ENCODE measurements at places on chromosomes 2 and 18.

- DNase-seq = no peak
Observed at GRCh38 chr2:241818943-241819270, 9.9 kb downstream of the NEU4 start.

- no peak for DNase-seq
Observed at GRCh38 chr18:22605736-22606135, 188.0 kb upstream of the CTAGE1 start.

- peak; percentile 57 for DNase-seq
Observed at GRCh38 chr18:572091-572830, 7.9 kb upstream of the CETN1 start.

DNA sequence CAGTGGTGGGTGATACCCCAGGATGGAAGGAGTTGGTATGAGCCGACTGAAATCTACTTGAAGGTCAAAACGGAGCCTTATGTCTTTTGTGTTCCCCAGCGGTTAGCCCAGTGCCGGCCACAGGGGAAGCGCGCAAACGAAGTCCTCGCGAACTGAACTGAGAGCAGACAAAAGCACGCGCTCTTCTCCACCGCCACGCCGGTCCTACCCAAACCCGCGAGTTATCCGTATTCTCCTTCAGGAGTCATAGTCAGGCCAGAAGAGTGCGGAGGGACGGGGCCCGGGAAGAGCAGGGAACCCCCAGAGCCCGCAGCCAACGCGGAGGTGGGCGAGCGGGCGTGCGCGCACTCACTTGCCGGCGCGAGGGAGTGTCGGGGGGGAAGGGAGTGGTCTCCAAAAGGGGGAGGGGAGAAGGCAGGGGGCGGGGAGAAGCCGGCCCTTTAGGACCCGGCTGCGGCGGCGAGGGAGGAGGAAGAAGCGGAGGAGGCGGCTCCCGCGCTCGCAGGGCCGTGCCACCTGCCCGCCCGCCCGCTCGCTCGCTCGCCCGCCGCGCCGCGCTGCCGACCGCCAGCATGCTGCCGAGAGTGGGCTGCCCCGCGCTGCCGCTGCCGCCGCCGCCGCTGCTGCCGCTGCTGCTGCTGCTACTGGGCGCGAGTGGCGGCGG, at the start of gene IGFBP2:
Gene IGFBP2 (plus strand): TSS at position 469 of the 664 bp plus-strand sequence. CDS start 104 bp downstream, at position 573.
- no peak for DNase-seq

DNA sequence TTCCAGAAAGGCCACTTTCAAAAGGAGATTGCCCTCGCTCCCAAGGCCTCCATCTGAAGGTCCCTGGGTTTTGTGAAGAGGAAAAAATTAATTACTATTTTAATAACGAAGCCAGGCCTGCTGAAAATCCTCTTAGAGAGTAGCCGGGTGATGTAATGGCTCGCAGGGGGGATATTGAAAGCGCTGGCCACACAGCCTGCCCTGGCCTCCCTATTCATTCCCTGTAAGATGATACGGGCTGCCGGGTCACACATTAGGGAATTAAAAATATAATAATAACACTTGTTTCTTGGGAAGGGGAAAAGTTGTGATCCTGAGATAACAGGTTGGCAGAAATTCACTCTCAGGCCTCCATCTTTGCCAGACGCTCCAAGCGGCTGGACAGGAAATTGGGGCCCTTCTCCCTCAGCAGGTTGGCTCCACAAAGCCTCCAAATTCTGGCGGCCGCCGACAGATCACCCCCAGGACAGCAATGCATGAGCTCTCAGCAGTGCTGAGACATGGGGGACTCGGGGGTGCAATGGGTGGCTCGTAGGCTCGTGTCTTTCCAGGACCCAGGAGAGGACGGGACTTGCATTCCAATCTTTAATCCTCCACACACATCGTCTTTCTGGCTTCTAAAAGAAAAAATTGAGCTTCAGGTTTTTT, 299.9 kb upstream of the SALL3 start:
- no peak for DNase-seq

DNA sequence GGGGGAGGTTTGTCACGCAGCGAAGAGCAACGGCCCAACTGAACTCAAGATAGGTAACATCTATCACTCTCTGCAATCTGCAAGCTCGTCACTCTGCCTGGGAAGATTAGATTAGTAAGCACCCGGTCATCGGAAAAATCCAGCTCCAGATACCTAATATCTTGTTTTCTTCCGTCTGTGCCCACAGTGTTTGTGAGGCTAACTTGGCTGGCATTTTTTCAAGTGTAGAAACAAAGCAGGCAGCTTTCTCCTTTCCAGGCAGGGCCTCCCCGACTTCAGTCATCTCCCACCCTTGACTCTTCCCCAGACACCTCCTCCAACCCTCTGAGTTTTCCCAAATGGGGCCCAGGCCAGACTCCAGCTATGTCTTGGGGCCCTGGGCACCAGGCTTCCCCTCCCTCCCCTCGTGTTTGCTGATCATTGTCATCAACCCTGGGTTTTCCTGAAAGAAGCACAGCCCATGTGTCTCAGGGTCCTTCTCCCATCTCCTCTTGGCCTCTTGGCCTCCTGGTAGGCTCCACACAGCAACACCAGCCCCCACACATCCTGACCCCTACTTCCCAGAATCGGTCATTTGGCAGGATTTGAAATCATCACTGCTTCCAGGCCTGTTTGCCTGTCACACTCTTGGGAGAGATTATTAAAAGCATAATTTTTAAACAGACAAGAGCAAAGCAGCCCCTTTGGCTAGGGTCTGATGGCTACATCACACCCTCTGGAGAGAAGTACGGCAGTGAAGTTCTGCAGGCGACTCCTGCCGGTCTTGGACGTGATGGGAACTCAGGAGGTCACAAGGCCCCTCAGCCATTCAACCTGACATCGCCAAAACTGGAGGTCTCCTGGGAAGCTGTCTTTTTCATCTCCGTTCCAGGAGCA, 144.9 kb upstream of the ID2 start:
- DNase-seq = peak; percentile 8

GRCh38 chr2:148602885-148603561, 41.5 kb upstream of the EPC2 start:
- DNase-seq = peak; percentile 31

DNA sequence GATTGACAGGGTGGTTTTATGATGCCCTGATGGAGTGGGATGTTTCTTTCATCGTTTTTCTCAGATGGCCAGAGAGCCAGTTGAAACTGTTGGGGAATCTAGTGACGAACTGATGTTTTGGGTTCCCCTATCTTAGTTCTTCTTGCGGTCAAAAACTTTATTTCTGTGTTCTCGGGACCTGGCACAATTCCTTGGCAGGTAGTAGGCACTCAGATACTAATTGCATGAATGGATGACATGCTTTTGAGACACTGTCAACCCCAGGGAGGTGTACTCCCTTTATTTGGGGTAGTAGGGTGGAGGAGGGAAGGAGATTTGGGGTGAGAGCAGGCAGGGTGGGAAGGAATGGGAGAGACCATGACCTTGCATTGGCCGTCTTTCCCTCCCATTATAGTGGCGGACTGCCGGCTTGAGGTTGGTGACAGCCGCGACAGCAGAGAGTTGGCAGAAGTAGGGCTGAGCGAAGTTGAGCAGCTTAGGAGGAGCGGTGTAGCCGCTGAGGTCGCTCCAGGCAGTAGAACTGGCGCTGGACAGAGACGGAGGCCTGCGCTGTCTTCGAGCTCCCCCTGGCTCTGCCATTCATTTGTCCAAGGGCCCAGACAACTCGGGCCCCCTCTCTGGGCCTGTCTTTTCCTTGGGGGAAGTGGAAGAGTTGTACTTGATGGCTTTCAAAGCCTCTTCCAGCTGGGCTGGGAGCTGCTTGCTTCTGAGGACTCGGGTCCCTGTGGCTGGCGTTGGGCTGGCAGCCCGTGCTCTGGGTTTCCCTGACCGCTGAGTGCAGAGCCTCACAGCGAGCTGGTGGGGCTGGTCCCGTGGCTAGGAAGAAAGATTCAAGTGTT, 2.6 kb downstream of the TET3 start:
- DNase-seq = no peak

GRCh38 chr2:42998721-42999120, 206.3 kb upstream of the HAAO start:
- no peak for DNase-seq

GRCh38 chr2:75003773-75004172, 45.3 kb downstream of the POLE4 start:
- DNase-seq = peak; percentile 48

Data from fibroblast of the aortic adventitia (primary cell).